ENCODE measurements at places on chromosomes 16 and 17.

DNA sequence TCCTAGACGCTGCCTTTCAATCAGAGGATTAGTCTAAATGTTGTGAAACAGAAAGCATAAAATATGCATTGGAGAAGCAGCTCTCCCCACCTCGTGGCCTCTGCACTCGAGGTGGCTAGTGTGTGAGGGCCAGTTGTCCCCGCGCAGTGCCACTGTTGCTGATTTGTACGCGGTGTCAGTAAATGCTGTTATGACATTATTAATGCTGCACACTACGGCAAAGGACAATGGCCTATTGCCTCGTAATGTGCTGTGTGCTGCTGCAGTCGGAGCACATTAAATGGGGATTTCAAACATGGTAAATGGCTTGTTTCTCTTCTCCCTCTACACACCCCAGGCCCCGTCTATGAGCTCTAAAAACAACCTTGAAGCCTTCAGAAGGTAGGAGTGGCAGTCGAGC is 5.7 kb upstream of the MGAT5B start:
- no peak for DNase-seq

DNA sequence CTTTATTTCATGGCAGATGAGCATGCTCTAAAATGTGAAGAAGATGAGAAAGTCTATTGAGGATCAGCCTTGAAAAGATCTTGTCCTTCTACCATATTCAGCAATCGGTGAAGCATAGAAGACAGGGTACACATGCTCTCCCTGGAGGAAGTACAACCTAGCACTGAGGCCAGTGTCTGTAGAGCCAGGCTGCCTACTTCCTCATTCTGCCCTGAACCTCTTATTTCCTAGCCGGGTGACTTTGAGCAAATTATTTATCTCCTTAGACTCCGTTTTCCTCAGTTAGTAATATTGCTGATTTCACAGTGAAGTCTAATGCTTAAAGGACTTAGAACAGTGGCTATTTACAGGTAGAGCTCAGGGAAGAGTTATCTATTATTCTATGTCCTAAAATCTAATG is 58.4 kb downstream of the TMEM100 start:
- no peak for DNase-seq

DNA sequence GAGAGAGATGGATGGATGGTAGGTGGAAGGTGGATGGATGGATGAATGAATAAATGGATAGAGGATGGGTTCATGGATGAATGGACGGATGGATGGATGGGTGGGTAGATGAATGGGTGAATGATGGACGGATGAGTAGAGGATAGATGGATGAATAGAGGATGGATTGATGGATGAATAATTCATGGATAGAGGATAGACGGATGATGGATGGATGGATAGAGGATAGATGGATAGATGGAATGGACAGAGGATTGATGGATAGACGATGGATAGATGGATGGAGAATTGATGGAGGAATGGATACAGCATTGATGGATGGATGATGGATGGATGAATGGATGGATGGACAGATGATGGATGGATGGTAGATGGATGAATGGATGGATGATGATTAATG is 91.7 kb downstream of the MYH11 start:
- no peak for DNase-seq

GRCh38 chr17:64263000-64263766 is at the start of gene TEX2:
TEX2 (minus strand) TSS chr17:64263260; CDS start chr17:64214217, 49,043 bp downstream.
- DNase-seq: peak; percentile 96

DNA sequence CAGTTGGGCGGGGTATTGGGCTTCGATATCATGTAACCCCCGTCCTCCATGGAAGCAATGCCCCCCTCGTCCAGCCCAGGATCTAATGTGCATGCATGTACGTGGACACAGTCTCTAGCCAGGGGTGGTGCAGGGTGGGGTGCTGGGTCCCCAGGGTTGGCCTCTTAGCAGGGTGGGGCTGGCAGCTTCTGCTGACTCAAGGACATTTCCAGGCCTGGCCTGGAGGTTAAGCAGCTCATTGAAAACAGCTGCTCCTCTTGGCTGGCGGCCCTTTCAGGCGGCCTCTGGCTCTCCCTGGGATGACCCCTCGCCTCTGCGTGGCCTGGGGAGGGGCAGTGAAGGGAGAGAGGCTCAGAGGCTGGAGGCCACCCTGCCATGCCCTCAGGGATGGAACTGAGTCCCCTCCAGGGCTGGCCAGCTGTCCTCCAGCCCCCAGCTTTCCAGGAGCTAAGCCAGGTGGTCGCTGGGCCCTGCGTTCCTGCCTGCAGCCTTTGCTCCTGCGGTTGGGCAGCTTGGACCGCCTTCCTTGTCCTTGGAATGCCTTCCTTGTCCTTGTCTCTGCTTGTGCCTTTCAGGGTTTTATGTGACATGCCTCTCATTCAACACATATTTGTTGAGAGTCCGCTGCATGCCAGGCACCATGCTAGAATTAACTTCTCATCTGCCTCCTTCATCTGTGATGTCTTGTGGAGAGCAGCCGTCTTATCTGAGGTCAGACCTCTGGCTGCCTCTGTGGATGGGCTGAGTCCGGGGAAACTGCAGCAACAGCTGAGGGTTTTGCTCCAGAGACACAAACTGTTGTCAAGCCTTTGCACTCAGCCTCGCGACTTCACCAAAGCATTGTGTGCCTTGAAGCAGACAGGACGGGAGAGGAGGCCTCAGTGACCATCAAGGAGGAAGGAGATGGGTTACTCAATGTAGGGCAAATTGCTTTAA is 26.6 kb downstream of the MRC2 start:
- DNase-seq: no peak

Data from RWPE1 (cell line).